ENCODE measurements at places on chromosomes 5 and 9. TPM values are rescaled to one million over a fixed set of nuclear protein-coding genes. Genes with fewer than 3 reads are reported as not detected.

Gene C9orf153
- total RNA-seq = 7.6 TPM

Gene MCC
- total RNA-seq = 9.9 TPM

Gene CBY3
- not detected for total RNA-seq

Gene FCN2
- not detected for total RNA-seq

Gene FOXD4L3
- not detected for total RNA-seq

Gene TLN1
- 93.7 TPM for total RNA-seq

Gene TUSC1
- 24.4 TPM for total RNA-seq

Gene PCDHB11
- total RNA-seq = 4.9 TPM

Gene SCGB3A2
- not detected for total RNA-seq

Gene CTSV
- 0.33 TPM for total RNA-seq

Gene DCTN4
- 49.4 TPM for total RNA-seq

Gene FBP2
- total RNA-seq = 3.1 TPM

Gene PLEKHG4B
- 0.99 TPM for total RNA-seq

Gene BTNL3
- total RNA-seq = not detected

Gene FAM221B
- total RNA-seq = not detected

Gene ARL14EPL
- not detected for total RNA-seq

Gene KLF4
- total RNA-seq = 12.5 TPM

Gene CD180
- total RNA-seq = not detected

Gene SPATA31D3
- total RNA-seq = not detected

Gene DOCK2
- 7.6 TPM for total RNA-seq

Gene PAEP
- total RNA-seq = not detected

Gene NMUR2
- not detected for total RNA-seq

Gene PDCD1LG2
- total RNA-seq = 0.99 TPM

Gene SPATA31D4
- not detected for total RNA-seq

Gene SLC34A3
- total RNA-seq = 0.33 TPM

Gene SHISAL2B
- total RNA-seq = 0.99 TPM

Gene MEGF10
- not detected for total RNA-seq

Gene SH2D3C
- 3.3 TPM for total RNA-seq

Gene SLC6A19
- total RNA-seq = 1.3 TPM

Gene HK3
- 1.8 TPM for total RNA-seq

Gene MTX3
- total RNA-seq = 9.1 TPM

Gene ZNF366
- total RNA-seq = under 0.01 TPM

Gene FYB1
- total RNA-seq = 2.9 TPM

Gene PPIC
- total RNA-seq = 31.0 TPM

Gene SPINK6
- not detected for total RNA-seq

Gene FUT7
- not detected for total RNA-seq

Gene TRMT10B
- 2.6 TPM for total RNA-seq

Gene ZNF454
- 4.2 TPM for total RNA-seq

Gene SLC1A3
- total RNA-seq = 18.5 TPM

Gene GARNL3
- total RNA-seq = 5.9 TPM

Gene NSG2
- total RNA-seq = 2.9 TPM

Gene CCDC152
- 1.3 TPM for total RNA-seq

Gene LCN9
- total RNA-seq = not detected

Gene MLLT3
- total RNA-seq = 5.6 TPM

Gene ANXA1
- 37.9 TPM for total RNA-seq

Gene G3BP1
- total RNA-seq = 64.3 TPM

Gene SPATA31A1
- not detected for total RNA-seq

Gene ZNF883
- total RNA-seq = not detected

Gene FBXL7
- total RNA-seq = 4.0 TPM

Gene PDE8B
- total RNA-seq = 8.3 TPM

Gene PCDHA1
- total RNA-seq = not detected

Gene MOB3B
- total RNA-seq = 6.0 TPM

Gene ATOX1
- total RNA-seq = 39.7 TPM

Gene MSH3
- total RNA-seq = 9.2 TPM

Gene FST
- total RNA-seq = 0.52 TPM

Gene WWC1
- total RNA-seq = 49.4 TPM

Gene SHROOM1
- total RNA-seq = 19.5 TPM

Gene UBE2R2
- total RNA-seq = 31.4 TPM

Gene KIAA1958
- total RNA-seq = 5.7 TPM

All from body of pancreas (tissue), 4 donors.